ENCODE measurements at places on chromosomes 2 and 18.

DNA sequence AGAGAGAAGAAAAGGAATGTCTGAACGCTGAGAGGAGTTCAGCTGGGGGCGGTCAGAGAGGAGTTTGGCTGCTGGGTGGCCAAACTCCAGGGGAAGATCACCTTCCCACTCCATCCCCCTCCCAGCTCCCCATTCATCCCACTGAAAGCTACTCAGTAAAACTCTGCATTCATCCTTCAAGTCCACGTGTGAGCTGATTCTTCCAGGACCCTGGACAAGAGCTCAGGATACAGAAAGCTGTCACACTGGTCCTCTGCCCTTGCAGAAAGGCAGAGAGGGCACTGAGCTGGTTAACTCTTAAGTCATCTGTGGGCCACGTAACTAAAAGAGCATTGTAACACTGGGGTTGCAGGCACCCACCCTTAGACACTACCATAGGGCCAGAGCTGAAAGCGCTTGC is 132.1 kb upstream of the ARL4C start:
- DNase-seq, result no peak

DNA sequence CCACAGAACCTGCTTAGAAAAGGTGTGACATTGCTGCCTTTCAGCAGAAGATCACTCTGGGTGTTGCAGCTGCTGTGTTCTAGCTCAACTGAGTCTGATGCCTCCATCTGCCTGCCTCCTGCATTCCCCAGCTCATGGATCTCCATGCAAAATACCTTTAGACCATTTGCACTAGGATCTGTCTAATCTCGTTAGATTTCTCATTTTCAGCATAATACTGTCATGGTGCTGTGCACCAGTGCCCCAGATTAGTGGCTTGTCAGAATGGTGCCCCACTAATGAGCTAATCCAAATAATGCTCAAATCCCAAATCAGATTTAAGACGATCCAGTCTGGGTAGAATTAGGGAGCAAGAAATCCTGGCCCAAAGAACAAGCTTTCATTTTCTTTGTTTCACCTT is 284.4 kb upstream of the PARD3B start:
- no peak for DNase-seq

- DNase-seq, result no peak
Observed at GRCh38 chr2:71516253-71516888, 63.0 kb downstream of the DYSF start.

DNA sequence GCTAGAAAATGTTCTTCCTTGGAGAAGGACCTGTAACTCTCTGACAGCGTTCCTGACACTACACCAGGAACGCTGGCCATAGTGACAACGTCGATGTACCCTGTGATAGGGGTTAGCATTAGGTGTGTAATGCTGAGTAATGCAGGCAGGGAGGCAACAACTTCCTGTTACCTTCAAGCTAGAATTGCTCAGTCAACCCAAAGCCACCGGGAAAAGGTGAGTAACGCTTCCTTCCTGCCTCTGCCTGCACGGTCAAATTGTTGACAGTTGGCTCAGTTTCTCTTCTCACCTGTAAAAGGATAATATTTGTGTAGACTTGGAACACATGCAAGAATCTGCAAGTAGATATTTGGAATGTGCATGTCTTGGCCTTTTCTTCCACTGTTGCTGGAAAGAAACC is 12.7 kb downstream of the FAM110C start:
- peak; percentile 47 for DNase-seq

DNA sequence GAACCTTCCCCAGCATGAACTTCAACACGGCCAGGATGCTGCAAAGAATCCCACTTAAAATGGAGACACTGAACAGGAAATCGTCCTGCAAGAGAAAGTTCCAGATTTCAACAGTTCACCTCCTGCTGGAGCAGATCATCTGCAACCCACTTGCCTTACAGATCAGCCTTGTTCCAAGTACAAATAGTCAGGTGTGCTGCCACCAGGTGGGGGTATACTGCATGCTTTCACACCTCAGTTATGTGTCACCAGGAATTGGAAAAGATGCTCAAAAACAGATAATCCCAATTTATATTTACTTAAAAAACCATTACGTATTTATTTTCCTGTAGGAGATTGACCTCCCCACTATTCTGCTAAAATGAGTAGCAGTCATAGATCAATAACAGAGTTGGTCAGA is 212.3 kb downstream of the MGAT5 start:
- DNase-seq, result peak; percentile 33

DNA sequence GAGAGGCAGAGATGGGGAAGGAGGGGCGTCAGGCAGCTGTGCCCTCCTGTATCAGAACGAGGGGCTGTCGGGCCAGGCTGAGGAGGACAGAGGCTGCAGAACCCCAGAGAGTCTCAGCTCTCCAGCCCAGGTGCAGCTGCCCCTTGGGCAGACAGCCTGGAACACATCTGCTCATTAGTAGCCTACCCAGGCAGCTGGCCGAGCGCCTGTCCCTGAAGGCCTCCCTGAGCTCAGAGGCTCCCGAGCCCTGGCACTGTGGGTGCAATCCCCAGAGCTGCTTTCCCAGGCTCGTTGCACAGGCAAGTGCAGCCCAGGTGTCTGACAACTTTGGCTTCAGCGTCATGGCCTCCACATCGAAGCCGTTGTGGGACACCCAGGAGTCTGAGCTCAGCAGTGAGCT is 13.1 kb upstream of the TMEM185B start:
- no peak for DNase-seq

DNA sequence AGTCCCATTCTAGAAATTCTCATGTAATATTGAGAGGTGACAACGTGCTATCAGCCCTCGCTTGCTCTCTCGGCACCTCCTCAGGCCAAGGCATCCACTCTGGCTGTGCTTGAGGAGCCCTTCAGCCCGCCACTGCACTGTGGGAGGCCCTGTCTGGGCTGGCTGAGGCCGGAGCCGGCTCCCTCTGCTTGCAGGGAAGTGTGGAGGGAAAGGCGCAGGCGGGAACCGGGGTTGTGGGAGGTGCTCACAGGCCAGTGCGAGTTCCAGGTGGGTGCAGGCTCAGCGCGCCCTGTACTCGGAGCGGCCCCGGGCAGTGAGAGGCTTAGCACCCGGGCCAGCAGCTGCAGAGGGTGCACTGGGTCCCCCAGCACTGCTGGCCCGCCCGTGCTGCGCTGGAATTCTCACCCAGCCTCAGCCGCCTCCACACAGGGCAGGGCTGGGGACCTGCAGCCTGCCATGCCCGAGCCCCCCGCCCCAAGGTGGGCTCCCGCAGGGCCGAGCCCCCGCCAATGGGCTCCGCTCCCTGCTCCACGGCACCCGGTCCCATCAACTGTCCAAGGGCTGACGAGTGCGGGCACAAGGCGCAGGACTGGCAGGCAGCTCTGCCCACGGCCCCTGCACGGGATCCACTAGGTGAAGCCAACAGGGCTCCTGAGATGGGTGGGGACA is 1680.6 kb upstream of the LRRTM1 start:
- no peak for DNase-seq

GRCh38 chr18:69233465-69234054 is 167.1 kb upstream of the DOK6 start:
- DNase-seq, result no peak

DNA sequence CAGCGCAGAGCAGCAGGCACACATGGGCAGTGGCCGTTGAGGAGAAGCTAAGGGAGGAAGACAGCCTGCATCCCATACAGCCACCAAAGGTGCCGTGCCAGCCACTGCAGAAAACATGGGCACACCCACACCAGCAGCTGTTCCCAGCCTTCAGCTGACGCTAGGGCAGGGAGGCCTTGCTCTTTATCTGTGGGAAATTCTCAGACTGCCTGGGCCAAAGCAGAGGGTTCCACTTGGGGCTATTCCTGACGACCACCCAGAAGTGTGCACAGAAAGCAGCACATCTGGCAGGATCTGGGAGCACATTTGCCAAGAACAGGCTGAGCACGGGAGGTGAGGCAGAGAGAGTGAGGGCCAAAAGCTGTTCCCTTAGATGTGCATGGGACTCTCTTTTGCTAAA is 101.3 kb upstream of the SOX11 start:
- no peak for DNase-seq

DNA sequence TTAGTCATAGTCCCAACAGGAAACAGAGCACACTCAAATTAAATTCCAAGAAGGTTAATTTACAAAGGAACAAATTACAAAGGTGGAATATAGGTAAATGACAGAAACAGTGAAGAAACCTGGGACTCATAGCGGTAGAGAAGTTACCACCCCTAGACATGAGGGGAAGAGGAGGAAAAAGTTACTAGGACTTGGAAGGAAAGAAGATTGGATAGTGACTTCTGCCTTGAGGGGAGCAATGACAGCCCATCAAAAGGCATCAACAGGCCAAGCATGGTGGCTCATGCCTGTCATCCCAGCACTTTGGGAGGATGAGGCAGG is 2.4 kb upstream of the PDE11A start:
- no peak for DNase-seq

- DNase-seq, result no peak
Observed at GRCh38 chr2:73780237-73780582, 307 bp upstream of the DUSP11 start.

DNA sequence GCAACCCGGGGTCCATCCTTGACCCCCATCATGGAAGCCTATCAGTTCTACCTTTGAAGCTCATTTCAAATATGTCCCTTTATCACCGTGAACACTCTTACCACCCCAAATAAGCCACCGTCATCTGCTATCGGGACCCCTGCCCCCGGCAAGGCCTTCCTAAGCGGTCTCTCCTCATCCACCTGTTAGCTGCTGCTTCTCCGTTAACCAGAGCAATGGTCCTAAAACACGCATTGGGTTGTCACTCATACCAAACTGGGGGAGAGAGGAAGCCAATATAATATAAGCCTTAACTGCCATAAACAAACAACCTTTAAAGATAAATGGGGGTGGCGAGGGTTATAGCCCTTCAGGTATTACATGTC is 680 bp downstream of the ASNSD1 start:
- DNase-seq, result no peak

DNA sequence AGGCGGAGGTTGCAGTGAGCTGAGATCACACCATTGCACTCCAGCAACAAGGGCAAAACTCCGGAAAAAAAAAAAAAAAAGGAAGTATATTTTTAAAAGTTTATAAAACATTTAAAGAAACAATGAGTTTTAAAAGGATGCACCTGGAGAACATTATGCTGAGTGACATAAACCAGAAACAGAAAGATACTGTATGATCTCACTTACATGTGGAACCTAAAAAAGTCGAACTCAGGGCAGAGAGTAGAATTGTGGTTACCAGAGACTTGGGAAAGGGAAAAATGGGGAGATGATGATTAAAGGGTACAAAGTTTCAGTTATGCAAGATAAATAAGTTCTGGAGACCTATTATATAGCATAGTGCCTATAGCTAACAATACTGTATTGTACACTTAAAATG is 52.8 kb upstream of the RTN4 start:
- no peak for DNase-seq

DNA sequence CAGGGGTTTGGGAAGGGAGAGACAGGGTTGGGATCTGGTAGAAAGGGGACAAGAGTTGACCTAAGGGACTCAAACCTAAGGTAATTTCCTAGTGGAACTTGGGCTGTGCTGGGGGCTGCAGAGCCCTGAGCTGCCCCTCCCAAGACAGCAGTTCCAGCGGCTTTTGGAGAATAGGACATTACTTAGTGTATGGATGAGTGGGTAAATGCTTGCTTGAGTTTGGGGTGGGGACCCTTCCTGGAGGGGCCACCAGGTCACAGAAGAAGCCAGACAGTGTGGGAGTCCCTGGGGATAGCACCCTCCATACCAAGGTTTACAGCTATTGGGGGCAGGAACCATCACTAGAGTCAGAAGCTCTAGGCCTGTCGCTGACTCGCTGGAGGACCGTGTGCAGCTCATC is 111.5 kb downstream of the CAPN13 start:
- no peak for DNase-seq

GRCh38 chr2:216651351-216651881 is 18.2 kb downstream of the IGFBP2 start:
- no peak for DNase-seq

DNA sequence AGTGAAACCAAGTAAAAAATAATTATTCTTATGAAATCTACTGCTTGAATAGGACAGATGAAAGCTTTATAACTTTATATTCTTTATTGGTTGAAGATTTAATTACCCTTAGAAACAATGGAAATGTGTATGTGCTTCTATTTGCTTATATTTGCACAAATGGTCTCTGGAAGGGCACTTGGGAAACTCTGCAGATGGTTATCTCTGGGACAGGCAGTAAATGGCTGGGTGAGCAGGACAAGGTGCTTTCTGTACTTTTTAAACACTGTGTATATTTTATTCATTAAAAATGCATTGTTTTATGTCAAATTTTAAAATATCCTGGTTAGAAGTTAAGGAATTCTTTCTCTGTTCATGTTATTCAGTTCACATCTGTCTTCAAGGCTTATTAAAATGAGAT is 131.1 kb downstream of the LRRTM4 start:
- no peak for DNase-seq

GRCh38 chr2:157899125-157899839 is 23.2 kb upstream of the ACVR1 start:
- DNase-seq, result no peak

- peak; percentile 16 for DNase-seq
Observed at GRCh38 chr2:23199115-23199918, 185.7 kb upstream of the KLHL29 start.

- DNase-seq, result no peak
Observed at GRCh38 chr2:12090590-12090989, 344.2 kb downstream of the LPIN1 start.

- no peak for DNase-seq
Observed at GRCh38 chr2:232103140-232103737, 141.7 kb downstream of the DIS3L2 start.

GRCh38 chr2:152071092-152071491 is 27.8 kb downstream of the CACNB4 start:
- DNase-seq, result no peak

GRCh38 chr2:85907671-85908157 is 18.9 kb upstream of the ST3GAL5 start:
- DNase-seq, result no peak

GRCh38 chr2:74003494-74004211 is 18.9 kb downstream of the TET3 start:
- no peak for DNase-seq

DNA sequence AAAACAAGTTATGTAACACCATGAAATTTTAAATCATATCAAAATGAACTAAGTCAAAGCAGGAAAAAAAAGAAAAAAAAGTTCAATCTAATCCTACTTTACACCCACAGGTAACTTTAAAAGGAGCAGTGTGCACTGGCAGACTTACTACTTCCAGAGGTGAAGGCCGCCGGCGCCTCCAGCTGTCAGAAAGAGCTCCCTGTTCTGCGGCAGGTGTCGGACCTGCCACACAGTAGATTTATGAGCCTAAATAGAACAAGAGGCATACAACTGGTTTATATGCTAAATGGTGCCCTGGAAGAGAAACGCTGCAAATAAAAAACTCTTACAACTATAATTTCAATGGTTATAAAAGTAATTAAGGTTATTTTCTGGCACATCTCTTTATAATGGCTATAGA is 23.1 kb upstream of the PNO1 start:
- peak; percentile 62 for DNase-seq

DNA sequence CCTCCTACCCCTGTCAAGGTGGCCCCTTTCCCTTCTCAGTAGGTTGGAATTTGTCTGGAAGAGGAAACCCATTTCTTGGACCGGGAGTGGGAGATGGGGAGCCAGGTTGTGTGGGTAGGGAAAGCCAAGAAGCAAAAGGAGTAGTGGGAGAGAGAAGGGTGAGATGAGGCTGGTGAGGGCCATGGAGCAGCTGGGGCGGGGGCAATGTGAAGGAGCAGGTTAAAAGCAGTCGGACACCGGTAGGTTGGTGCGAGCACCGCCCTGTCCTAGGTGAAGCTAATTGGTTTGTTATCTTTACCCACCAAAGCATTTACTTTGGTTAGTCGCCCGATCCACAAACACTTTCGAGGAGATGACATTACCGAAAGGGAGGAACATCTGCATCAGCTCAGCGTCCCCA is 306.8 kb downstream of the CELF4 start:
- no peak for DNase-seq
